Hematopoietic multipotent progenitor cell (in vitro differentiated cells): ENCODE measurements at places on chromosomes 2 and 18. TPM values are rescaled to one million over a fixed set of nuclear protein-coding genes. Genes with fewer than 3 reads are reported as not detected.
A peak's percentile ranks its signal among the peaks of the same experiment; 100 is the strongest.

DNA sequence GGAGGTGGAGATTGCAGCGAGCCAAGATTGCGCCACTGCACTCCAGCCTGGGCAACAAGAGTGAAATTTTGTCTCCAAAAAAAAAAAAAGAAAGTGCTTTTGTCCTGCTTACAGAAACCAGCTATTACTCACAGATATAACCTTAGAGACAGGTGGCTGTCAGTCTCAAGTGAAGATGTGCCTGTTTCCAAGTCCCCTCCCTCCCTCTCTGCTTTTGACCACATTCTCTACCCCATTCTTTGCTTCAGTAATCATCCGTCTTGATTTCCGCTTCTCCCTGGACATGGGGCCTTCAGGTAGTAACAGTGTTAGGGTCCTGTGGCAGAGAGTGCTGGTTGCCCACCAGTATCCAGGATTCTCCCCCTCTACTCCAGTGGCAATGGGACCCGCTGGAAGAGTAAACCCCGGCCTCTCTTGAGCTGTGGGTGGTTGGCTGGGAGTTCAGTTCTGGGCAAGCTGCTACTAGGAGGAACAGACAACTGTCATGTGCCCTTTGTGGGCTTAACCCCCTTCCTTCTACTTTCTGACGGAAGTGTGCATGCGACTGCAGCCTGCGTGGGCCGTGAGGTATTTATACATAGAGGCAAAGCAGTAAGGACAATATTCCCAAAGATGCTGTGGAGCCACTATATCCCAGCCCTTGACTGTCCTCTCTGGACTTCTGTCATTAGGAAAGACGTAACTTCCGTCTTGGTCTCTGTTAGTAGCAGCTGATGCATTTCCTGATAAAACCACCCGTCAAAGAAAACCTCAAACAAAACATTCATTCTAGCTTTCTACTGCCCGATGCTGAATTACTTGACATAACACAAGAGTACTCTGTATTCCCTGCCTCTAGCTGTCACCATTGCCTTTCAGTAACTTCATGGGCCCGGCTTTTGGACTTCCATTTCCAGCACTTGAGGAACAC is 17.8 kb downstream of the PDCL3 start:
- peak; percentile 72 for DNase-seq

DNA sequence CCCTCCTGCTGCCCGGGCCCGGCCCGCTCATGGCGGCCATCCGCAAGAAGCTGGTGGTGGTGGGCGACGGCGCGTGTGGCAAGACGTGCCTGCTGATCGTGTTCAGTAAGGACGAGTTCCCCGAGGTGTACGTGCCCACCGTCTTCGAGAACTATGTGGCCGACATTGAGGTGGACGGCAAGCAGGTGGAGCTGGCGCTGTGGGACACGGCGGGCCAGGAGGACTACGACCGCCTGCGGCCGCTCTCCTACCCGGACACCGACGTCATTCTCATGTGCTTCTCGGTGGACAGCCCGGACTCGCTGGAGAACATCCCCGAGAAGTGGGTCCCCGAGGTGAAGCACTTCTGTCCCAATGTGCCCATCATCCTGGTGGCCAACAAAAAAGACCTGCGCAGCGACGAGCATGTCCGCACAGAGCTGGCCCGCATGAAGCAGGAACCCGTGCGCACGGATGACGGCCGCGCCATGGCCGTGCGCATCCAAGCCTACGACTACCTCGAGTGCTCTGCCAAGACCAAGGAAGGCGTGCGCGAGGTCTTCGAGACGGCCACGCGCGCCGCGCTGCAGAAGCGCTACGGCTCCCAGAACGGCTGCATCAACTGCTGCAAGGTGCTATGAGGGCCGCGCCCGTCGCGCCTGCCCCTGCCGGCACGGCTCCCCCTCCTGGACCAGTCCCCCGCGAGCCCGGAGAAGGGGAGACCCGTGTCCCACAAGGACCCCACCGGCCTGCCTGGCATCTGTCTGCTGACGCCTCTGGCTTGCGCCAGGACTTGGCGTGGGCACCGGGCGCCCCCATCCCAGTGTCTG is 767 bp downstream of the RHOB start:
- DNase-seq = no peak

The DSC2 gene
- total RNA-seq = 0.27 TPM

DNA sequence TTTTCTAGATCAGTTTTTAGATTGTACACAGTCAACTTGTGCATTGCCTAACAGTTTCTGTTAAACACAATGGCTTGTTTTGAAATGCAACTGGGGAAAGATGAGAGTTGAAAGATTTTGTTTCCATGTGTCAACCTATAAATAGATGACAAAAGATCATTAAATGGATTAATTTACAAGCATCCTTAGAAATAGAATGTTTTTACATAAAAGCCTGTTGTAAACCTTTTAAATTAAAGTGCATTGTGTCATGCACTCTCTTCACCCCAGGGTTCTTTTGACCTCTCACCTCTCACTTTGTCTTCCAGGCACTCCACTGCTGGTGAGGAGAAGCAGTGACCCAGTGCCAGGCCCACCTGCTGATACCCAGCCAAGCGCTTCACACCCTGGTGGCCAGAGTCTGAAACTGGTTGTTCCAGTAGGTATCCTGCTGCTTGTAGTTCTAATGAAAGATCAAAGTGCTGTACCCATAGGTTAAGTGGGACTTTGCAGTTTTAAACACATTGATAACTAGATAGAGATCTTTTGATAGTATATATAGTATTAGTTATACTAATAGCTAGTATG is 502.1 kb downstream of the PARD3B start:
- no peak for DNase-seq

The SERPINB13 gene
- not detected for total RNA-seq

The CACNB4 gene
- 0.54 TPM for total RNA-seq

- DNase-seq = no peak
These were observed 4.5 kb upstream of the CREB1 start for GRCh38 chr2:207525296-207525695.

DNA sequence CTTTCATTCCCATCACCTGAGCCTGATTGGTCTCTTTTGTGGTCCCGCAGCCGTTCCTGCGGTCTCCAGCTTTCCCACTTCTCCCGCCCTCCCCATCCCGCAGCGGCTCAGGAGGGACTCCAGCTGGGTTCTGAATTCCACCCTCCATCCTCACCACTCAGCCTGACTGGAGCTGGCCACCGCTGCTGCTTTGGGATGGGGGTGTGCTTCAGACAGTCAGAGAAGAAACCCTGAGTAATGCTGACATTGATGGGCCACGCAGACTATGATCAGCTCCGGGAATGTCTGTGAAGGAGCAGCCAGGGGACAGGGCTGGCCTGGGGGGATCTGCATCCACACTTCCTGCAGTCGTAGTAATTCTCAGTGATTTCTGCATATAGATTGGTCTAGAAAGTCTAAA is 45.9 kb upstream of the TXNDC2 start:
- DNase-seq = no peak

DNA sequence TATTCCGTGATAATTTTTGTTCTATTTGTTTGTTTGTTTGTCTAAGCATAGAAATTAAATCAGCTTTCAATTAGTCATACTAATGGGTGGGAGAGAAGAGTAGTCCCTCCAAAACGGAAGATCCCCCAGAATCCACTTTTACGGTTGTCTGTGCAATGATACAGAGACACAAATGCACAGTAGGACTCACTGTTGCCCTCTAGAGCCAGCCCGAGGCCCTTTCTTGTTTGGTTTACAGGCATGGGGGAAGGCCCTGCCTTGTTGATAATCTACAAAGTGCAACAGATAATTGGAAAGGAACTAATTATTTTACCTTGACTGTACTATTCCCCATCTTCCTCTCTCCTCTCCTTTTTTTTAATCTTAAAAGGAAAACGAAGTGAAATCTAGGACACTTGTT is 121.1 kb downstream of the ACOXL start:
- DNase-seq = no peak

DNA sequence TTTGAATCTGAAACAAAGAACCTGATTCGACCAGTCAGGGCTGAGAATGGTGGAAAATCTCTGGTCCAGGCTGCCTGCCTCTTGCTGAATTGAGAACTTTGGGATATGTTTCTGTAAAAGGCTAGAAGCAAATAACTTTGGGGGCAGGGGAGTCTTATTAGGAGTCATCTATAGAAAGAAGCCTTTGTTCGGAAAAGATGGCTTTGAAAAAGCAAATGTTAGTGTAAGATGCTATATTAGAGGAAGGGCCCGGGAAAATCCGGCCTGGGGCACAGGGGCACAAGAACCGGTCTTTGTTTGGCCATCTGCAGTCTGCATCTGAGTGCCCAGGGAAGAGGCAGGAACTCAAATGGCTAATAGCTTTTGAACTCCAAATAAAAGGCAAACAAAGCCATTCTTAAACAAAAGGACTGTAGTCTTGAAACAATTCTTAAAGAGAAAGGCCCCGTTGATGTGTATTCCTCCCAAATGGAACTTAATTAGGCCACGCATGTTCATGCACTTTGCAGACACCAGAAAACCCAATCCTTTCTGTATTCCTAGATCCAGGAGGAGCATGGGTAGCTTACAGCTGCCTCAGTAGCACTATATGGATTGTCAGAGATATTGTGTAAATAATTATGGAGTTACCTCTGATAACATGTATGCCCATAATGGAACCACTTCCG is 180.0 kb upstream of the ARL4C start:
- DNase-seq = no peak

The KCNJ13 gene
- total RNA-seq = not detected

- no peak for DNase-seq
These were observed 691.8 kb upstream of the NRXN1 start for GRCh38 chr2:51723691-51724090.

DNA sequence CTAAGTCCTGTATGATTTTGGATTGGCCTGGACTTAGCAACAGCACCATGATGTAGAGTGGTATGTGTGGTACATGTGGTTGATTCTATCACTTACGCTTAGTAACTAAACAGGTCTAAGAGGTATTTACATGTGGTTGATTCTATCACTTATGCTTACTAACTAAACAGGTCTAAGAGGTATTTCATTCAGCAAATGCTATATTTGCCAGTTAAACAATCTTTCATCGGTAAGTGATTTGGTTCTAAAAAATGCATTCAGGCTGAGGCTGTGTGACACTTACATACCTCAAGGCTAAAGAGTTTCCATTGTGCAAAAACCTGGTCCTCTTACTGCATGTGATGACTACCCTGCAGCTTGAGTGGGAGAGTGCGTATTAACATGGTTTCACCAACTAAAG is 13.1 kb downstream of the EIF4E2 start:
- no peak for DNase-seq

- no peak for DNase-seq
These were observed 47.5 kb upstream of the STAT1 start for GRCh38 chr2:191061381-191061980.

DNA sequence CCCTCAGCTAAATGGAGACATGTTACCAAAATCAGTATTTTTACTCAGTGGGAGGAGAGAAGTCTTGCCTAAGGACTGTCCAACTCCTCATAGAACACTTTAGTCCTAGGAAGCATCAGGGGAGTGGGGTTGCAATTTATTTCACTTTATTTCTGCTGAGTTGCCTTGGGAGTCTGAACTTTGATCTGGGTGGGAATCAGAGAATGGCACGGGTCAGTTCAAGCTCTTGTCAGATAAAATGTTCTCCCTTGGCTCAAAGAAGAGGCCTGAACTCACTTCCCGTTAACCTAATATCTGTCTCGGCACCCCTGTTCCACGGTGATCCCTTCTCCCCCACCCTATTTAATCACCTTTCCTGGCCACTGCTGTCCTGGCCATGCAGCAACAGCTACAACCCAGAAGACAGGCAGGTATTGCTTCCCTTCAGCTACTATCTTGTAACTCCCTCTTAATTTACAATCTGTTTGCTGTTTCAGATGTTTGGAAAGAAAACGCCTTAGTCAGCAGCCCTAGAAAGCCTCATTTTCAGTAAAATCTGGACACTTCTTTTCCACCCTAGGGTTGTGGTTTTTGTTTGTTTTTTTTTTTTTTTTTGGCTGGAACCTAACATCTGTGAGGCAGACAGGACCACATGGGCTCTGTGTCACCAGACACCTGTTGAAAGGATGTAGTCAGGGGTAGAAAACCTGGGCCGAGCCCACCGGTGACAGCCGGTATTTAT is 52.5 kb downstream of the SERTAD2 start:
- no peak for DNase-seq
